ENCODE measurements at places on chromosomes 16 and 17.
A peak's percentile ranks its signal among the peaks of the same experiment; 100 is the strongest.

- DNase-seq = no peak
These were observed 75.1 kb downstream of the MYH13 start for GRCh38 chr17:10297691-10298090.

DNA sequence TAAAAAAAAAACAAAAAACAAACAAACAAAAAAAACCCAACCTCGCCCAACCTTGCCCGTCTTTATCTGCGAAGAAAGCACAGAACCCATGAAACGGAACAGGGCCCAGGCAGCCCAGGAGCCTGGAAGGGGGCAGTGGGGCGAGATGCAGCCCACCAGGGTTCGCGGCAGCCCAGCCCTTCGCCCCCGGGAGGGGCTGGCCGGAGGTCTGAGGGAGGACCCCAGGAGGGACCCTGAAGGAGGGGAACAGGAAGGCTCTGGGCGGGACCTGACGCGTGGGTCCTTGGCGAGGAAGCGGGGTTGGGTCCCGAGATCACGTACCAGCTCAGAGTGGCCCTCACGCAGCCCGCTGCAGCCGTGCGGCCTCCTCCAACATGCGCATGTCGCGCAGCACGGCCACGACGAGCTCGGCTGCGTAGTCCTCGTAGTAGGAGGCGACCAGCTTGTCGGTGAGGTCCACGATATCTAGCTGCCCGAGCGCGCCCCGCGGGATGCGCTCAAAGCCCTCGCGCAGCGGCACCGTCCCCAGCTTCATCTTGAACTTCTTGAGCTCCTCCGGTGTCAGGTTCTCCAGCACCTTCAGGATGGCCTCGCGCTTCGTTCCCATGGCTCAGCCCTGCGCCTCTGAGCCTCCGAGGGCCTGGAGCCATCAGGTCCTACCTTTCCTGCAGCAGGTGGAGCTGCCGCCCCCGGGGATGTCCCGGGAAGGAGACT is at the start of gene PYDC1:
Gene PYDC1, minus strand, starts transcription at position 714 of the 714 bp plus-strand sequence. Its CDS starts 107 bp downstream, at position 607.
- DNase-seq = no peak

GRCh38 chr16:10579965-10580882 is at the start of gene EMP2:
Gene EMP2, minus strand, starts transcription at chr16:10580598. Its CDS starts 32,981 bp downstream, at chr16:10547617.
- peak; percentile 93 for DNase-seq

- no peak for DNase-seq
These were observed 49.9 kb downstream of the MAP1LC3B start for GRCh38 chr16:87441886-87442580.

DNA sequence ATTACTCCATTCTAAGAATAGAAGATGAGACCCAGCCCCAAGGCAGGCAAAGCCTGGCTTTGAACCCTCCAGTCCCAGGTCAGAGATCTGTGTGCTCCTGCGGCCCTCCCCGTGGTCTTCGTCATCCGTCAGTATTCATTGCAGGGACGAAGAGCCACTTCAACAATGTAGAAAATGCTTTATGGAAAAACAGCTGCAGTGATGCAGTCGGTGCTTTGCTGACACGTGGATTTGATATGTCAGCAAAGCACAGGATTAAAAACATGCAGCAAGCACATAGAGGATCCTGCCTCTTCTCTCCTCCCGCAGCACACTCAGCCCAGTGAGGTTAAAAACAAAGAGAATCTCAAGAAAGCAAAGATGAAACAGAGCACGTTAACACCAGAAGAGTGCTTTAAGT is 117.1 kb upstream of the AXIN2 start:
- DNase-seq = no peak

GRCh38 chr17:35359398-35359797 is 14.0 kb downstream of the SLFN11 start:
- DNase-seq = no peak

GRCh38 chr17:77774182-77774581 is 184.3 kb upstream of the TNRC6C start:
- DNase-seq = no peak

GRCh38 chr16:69929480-69929879 is 21.7 kb upstream of the CLEC18A start:
- DNase-seq = no peak

GRCh38 chr17:79944821-79945391 is 90.8 kb downstream of the TBC1D16 start:
- peak; percentile 56 for DNase-seq

- DNase-seq = no peak
These were observed 189.4 kb upstream of the CDH8 start for GRCh38 chr16:62225675-62226074.

DNA sequence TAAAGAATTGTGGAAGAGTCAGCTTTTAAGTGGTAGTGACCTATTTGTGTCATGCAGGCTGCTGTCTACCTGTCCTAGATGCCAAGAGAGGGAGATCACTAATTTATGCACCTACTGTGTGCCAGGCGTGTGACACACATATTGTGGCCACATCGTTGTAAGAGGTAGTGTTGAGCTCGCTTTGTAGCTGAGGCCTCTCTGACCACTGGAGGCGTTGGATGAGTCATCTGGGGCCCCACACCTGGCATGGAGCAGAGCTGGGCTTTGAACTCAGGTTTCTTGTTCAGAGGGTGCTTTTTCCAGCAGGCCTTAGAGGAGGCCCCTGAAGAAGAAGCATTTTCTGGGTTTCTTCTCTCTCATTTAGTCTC is 52.3 kb upstream of the LGALS9 start:
- DNase-seq = no peak

- no peak for DNase-seq
These were observed 47.2 kb downstream of the ZFPM1 start for GRCh38 chr16:88500255-88500661.

GRCh38 chr17:76560877-76561221 is 21.0 kb downstream of the PRCD start:
- no peak for DNase-seq

DNA sequence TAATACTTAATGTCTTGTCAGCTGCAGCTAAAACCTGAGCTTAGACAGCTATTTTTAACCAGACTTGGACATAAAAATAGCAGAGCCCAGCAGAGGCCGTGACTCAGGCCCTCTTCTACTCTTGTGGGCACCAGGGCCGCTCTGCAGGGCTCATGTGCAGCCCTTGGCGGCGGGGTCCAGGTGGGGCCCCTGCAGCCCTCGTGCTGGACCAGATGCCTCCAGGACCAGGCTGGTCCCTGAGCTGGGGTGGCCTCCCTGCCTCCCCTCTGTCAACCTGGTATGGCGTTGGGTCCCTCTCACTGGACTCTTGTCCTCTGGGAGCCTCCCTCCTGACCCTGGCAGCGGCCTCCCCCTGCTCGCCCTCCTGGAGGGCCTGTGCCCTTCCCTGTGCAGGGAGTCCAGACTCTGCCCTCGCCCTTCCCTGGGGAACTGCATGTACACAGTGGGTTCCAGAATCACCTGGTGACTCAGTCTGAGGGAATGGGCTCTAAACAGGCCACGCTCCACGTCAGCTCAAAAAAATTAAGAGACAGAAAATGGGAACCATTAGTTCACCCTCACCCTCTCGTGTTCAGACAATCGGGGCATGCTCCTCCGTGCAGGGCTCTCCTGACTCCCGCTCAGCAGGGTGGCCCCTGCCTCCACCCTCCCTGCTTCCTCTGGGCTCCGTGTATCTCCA is 9.7 kb downstream of the CDK5R1 start:
- peak; percentile 56 for DNase-seq

DNA sequence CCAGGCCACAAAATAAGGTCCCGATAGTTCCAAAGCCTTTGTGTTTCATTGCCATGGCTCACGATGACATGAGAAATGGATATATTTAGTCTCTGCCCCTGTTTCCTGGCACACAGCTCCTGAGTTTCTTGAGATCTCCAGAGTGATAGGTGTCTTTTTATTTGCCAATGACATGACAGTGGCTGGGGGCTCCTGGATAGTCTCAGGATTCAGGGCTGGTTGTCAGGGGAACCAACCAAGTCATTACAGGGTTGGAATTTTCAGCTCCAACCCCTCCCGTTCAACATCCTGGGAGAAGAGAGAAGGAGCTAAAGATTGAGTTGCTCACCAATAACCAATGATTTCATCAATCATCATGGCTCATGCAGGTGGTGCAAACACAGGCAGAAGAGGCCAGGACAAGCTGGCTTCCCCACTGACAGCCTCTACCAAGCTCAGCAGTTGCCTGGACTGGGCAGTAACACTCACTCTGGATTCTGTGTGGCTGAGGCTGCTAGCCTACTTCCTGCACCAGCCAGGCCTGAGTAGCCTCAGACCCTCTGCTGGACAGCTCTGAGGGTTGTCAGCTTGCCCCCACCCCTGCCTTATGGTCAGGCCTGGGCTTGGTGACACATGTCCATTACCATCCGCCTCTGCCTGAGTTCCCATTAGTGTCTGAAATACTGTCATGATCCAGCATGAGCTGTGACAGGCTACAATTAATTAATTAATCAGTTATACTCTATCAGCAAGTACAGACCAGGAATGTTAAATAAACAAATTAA is 534.4 kb upstream of the CDH5 start:
- DNase-seq = no peak

DNA sequence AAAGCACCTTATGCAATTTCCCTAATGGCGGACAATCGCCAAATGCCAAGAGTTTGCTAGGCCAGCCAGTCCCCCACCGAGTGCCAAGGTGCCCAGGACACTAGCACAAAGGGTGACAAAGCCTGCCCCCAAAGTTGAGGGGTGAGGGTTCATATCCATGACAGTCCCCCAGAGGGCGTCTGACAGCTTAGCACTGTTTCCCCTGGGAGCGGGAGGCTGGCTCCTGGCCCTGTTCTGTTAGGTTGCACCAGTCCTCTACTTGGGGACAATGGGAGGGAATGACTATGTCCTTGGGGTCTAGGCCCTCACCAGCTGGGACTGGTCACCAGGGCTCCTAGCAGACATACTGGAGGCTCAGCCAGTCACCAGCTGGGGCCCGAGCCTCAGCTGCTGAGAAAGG is 66.9 kb downstream of the MYO18A start:
- DNase-seq = no peak

- no peak for DNase-seq
These were observed 48.9 kb downstream of the IRX6 start for GRCh38 chr16:55372792-55373488.

DNA sequence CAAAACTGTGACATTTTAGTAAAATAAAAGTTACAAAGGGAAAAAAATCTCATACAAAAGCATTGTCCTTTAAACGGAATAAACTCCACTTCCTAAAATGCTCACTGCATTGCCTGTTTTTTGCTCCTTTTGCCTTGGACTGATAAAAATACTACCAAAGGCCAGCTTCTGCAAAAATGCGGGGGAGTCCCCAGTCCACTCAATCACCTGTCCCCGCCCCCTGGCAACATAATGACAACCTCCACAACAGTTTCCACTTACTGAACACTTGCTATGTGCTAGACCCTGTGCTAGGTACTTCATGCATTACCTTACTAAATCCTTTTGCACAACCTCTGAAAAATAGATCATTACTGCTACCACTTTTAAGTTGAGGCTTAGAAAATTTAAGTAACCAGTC is 172.7 kb upstream of the CCL2 start:
- DNase-seq = no peak

- DNase-seq = no peak
These were observed 144.4 kb downstream of the GAS7 start for GRCh38 chr17:10053782-10054540.

DNA sequence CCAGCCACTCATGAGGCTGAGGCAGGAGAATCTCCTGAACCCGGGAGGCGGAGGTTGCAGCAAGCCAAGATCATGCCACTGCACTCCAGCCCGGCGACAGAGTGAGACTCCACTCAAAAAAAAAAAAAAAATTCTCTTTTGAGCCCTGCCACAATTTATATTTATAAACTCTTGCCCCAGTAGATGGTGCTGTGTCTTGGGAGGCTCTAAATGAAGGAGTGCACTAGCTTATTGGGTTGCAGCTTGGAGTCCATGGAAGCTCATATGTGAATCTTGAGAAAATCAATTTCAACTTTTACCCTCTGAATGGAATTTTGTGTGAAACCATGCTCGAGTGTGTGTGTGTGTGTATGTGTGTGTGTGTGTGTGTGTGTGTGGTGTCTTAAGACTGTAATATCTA is 420.1 kb downstream of the HS3ST4 start:
- no peak for DNase-seq

- DNase-seq = no peak
These were observed 12.2 kb downstream of the PPL start for GRCh38 chr16:4924593-4925292.

- no peak for DNase-seq
These were observed 208.2 kb downstream of the FTO start for GRCh38 chr16:53912155-53912554.

DNA sequence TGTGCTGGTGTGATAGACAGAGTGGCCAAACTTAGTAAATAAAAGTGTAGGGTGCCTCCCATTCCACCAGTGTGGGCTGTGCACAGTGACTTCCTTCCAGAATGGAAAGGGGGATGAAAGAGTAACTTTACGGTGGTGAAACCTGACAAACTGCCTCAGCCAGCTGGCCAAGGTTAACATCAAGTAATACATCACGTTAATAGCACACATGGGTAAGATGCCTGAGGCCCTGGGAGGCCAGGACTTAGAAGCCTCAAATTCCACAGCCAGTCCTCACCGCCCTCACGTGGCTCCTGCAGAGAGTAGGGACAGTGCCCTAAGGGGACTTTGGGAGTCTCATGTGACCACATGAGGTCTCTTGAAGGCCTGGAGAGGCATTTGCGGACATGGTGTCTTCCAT is 14.1 kb downstream of the RMI2 start:
- DNase-seq = no peak

- no peak for DNase-seq
These were observed 25.1 kb downstream of the STAT5B start for GRCh38 chr17:42251115-42251514.

GRCh38 chr17:70132505-70132904 is 36.8 kb upstream of the KCNJ2 start:
- DNase-seq = no peak

GRCh38 chr16:66521951-66522771 is 27.8 kb downstream of the TK2 start:
- DNase-seq = no peak

- no peak for DNase-seq
These were observed 13.9 kb upstream of the GINS3 start for GRCh38 chr16:58378401-58378800.

DNA sequence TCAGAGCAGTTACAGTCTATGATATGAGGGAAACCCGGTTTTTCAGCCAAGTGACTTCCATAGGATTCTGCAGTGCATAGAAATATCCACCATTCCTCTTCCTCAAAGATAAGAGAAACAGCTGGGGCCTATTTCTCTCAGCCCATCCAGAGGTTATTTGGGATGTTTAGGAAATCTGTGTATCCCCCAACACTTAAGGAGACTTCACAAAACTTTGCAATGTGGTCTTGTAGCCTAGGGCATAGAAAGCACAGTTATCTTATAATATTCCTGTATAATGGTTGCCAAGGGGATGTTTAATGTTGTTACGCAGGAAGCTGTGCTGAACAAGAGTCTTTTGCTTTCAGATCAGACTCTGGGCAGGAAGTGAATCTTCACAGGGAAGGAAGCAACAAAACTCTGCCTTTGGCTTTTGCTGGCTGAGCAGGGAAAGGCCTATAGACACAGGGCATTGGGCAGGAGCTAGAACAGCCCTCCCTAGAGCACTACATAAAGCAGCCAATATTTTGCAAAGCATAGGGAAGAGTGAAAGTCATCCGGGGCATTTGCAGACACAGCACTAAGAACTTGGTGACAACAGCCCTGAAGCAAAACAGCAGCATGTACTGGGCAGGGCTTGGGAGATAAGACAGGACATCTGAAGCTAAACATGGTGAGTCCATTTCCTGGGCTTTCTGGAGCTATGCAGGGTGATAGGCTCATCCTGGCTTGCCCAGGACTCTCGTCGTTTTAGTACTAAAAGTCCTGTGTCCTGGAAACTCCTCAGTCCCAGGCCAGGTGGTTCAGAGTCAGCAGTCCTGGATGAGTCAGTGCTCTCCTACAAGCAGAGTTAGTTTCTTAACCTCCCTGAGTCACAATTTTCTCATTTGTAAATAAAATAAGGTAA is 18.7 kb upstream of the BEAN1 start:
- DNase-seq = no peak
